Stimulated activated CD8-positive, alpha-beta memory T cell treated with anti-CD3 and anti-CD28 coated beads, Interleukin-12 subunit alpha, Interleukin-12 subunit beta, amount 100 ng/mL, for 1 hour (primary cell): ENCODE measurements at places on chromosomes 3 and 15.

DNA sequence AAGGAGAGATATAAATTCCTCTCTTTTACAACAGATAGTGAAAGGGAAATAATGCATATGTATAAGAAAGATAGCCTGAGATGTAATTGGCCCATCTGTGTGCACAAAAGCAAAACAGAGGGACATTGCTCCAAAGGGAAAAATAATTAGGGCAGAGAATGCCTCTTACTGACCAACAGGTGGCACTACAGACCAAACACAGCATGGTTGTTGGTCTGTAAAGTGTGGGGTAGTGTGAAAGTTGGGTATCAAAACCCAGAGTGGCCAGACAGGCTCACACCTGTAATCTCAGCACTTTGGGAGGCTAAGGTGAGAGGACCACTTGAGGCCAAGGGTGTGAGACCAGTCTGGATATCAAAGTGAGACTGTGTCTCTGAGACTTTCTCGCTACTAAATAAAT is 4.5 kb upstream of the TLNRD1 start:
- no peak for DNase-seq

DNA sequence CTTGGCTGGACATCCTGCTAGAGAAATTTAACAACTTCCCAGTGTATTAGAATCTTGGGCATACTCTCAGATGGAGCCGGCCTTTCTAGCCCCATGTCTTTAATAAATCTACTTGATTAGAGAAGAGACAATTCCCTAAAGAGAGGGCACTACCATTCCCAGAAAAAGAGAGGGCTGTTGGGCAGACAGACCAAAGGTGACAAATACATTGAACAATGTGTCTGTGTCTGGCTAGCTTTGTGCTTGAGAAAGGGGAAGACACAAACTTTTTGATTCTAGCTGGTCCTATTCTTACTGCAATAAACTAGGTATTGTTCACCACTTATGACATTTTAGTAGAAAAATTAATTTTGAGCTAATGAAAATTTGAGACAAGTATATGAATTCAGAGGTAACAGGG is 57.7 kb downstream of the DUT start:
- no peak for DNase-seq

DNA sequence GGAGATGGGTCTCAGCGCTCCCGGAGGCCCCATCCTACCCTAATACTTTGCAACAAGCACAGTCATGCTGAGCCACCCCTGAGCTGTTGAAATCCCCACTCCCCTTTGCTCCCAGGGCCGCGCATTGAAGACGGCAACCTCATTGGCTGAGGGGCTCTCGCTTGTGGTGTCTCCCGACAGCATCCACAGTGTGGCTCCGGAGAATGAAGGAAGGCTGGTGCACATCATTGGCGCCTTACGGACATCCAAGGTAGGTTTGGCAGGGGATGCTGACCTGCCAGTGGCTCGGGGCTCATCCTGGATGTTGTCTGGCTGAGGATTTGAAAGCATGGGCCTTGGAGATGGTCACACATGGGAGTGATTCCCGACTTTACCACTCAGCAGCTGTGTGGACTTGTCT is 5.9 kb downstream of the TMEM43 start:
- no peak for DNase-seq

DNA sequence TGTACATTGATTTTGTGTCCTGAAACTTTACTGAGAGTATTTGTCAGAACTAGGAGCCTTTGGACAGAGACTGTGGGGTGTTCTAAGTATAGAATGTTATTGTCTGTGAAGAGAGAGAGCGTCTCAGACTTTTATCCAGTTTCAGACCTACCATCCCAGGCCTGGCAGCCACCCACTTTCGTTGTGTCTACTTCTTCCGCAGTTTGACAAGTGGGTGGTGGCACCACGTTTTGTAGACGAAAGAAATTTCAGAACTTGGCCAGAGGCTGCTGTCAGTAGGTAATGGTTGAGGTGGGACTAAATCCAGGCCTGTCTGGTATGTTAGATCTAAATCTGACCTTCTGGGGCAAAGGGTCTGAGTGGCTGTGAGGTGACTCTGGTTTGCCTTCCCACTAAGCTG is 13.4 kb upstream of the TRAK1 start:
- no peak for DNase-seq

DNA sequence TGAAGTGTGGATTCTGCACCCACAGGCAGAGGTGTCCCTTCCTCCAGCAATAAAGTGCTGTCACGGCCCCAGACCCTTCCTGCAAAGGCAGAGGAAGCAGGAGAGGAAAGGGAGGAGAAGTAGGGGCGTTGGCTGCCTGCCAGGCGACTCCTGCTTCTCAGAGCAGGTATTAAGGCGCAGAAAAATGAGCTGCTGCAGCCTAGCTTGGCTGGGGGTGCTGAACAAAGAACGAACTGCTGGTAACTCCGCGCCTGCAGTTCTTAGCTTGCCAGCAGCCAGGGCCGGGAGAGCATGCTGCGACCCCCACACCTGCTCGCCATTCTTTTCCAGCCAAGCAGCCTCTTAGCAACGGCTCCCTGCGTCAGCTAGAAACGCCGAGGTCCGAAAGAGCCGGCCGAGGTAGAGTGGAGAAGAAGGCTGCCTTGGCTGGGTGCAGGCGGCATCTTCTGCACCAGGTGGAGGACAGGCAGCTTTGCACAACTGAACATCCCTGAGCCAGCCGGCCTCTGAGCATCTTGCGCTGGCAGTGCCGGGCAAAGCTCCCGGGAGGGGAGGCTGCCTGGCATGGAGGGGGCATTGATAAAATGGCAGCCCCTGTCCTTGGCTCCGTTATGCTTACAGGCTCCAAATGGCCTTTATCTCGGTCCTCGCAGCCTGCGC is 296.0 kb downstream of the MEX3B start:
- no peak for DNase-seq

GRCh38 chr3:23002151-23002550 is 201.0 kb upstream of the UBE2E2 start:
- no peak for DNase-seq

DNA sequence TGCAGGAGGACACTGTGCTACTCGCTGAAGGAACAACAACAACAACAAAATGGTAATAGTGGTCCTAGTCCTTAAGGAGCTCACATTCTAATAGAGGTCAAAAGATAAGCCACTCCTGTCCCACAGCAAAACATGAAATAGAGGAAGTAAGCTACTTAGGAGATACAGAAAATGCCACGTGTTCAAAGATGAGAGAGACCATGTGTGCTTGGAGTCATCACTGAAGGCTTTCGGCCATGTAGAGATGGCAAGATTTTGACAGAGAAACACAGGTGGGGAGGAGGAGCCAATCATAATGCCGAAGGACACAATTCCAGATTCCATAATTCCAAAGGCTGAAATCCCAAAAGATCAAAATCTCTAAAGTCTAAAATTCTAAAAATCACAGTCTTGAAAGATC is 24.8 kb upstream of the RIOX2 start:
- no peak for DNase-seq

GRCh38 chr15:77030928-77031375 is 36.0 kb downstream of the PSTPIP1 start:
- no peak for DNase-seq

GRCh38 chr3:87833039-87833377 is 225.8 kb downstream of the CGGBP1 start:
- DNase-seq = no peak

GRCh38 chr3:10286596-10287295 is 6.0 kb downstream of the GHRL start:
- no peak for DNase-seq

- no peak for DNase-seq
These were observed 655 bp upstream of the TMOD3 start for GRCh38 chr15:51828621-51829375.

DNA sequence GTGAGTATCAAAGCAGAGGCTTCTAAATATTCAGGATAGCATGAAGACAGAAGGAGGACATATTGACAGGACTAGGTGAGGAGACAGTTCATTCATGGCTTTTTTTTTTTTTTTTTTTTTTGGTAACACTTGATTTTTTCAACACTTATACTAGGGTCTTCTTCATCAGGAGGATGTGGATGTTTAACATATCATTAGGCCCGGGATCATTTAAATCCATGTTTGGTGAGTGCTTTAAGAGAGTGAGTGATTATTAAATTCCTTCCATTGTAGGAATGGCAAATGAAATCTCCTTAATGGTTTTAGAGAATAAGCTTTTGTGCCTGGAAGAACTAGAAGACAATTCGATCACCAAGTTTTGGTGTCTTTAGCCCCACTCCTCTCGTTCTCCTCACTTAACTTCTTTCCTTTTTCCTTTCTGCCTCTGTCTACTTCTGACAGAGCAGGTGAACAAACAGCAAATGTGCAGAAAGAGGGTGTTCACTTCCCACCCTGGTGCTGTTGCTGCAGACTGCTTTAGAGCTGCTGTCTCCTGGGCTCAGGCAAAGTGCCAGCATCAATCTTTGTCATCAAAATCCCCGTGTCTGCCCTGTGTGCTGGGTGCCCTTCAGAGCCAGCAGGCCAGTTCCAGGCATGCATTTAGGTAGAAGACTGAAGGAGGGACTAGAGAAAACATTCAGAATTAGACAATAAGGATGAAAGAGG is 35.6 kb upstream of the RAB11A start:
- DNase-seq = no peak

DNA sequence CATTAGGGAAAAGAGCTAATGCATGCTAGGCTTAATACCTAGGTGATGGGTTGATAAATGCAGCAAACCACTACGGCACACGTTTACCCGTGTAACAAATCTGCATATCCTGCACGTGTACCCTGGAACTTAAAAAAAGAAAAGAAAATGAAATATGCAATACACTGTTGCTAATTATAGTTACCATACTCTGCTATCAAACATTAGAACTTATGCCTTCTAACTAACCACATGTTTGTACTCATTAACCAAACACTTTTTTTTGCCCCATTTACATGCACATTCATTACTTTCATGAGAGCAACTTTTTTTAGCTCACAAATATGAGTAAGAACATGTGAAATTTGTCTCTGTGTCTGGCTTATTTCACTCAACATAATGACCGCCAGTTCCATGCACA is 253.1 kb downstream of the CGGBP1 start:
- DNase-seq = no peak

DNA sequence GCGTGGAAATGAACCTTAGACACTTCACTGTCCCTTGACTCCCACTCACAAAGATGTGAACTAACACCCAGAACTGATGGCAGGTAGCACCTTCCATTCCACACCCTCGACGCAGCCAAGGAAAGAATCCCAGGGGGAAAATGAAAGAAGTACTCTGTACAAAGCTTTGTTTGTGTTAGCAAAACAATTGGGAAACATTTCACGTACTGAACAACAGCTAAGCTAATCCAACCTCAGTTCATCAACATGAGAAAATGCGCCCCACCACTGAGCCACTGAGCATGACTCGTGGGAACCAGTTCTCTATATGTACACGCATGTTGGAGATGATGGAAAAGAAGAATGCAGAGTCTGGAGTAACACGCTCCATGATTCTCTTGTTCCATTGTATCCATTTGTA is 32.0 kb downstream of the CORO2B start:
- no peak for DNase-seq

GRCh38 chr3:149765762-149766334 is 13.6 kb upstream of the COMMD2 start:
- no peak for DNase-seq

DNA sequence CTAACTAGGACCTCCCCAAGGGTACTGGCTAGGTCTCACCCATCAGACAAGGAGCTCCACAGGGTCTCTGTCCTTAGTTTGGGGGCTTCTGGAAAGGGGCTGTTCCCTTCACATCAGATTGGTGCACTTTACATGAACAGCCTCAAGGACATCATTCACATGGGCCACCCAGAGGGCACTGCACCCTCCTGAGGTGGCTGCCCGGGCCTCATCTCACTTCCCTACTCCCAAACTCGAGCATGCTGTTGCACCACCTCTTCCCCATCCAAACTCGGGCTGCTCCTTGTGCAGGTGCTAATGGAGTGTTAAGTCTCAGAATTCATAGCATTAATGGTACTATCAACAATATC is 48.1 kb downstream of the RAB11A start:
- no peak for DNase-seq

DNA sequence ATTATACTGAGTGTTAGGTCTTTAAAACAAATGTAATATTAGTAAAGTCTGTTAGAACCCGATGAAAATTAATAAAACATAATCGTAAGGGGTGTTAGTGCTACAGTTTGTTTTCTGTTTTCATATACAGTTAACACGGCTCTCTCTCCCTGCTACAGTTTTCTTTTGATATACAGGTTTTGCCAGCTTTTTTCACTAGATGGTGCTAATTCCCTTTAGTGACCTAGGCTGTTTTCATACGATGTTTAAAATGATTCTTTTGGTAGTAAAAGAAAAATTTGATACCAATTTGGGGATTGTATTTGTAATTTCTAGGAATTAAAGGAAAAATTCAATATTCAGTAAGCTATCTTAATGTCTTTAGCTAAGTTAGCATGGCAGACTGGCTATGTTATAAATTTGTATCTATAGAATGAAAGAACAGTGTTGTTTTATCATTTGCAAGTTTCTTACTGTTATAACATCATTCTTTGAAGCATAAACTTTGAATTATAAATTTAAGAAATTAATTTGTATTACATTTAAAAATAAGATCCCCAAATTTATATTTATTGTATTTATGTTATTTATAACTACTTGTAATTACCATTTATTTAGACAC is 11.5 kb downstream of the APH1B start:
- no peak for DNase-seq

DNA sequence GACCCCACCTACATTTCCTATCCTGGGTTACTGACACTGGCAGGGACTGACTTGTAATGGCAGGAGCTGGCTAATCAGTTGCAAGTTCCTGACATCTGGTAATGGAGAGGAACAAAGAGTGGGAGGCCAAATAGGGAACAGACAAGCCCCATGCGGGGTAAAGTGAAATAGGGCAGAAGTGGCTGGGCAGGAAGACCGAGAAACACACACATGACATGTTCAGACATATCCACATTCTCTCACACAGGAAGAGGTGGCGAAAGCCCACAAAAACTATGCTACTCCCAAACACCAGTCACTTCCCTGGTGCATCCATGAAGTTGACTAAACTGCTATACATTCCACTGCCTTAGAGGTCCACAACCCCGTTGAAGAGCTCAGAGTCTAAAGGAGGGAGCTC is 394.1 kb upstream of the TBL1XR1 start:
- DNase-seq = no peak

- no peak for DNase-seq
These were observed 75.3 kb downstream of the PLOD2 start for GRCh38 chr3:146085678-146086077.

- DNase-seq = no peak
These were observed 29.1 kb downstream of the AAGAB start for GRCh38 chr15:67225336-67225735.

- DNase-seq = no peak
These were observed 1.7 kb upstream of the CLN6 start for GRCh38 chr15:68231102-68231818.
